ENCODE measurements at places on chromosomes 11 and 22.

GRCh38 chr11:15750535-15751308, 605.6 kb downstream of the SOX6 start:
- no peak for DNase-seq

DNA sequence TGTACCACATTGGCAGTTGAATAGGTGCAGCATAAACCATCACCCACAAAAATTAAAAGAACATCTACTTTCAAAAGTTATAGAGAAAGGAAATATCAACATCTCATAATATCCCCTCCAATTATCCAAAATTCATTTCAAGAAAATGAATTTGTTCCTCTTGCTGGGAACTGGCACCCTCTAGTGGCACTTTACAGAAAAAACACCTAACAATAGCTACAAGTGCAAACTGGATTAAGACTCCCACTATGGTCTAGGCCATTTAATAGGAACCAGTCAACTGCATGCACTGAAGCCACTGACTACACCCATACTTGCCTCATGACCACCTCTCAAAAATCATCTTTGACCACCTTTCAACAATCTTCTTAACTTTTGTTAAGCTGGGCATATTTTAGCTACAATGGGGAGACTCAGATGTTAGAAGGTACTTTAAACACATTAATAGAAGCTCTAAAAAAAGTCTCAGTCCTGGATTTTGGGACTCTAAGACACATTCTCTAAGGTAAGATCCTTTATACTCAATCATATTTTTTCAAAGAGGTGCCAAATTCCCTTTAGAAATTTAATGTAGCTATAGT, 17.3 kb downstream of the TRAF6 start:
- no peak for DNase-seq

DNA sequence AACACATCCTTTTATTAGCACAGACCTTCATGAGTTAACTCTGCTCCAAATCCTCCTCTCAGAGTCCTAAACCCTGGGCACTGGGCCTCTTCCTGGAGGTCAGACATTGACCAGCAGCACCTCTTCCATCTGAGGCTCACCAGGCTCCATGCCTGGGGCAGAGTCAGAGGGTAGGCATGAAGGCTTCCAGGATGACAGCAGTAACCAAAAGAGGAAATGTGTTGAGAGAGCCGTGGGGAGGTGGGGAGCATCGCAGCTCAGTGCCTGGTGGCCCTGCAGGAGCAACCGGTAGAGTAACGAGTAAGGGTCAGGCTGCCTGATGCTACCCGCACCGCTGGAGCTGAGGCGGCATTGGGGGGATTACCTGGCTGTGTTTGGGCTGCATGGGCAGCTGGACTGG, 9.4 kb upstream of the NAV2 start:
- DNase-seq, result no peak

DNA sequence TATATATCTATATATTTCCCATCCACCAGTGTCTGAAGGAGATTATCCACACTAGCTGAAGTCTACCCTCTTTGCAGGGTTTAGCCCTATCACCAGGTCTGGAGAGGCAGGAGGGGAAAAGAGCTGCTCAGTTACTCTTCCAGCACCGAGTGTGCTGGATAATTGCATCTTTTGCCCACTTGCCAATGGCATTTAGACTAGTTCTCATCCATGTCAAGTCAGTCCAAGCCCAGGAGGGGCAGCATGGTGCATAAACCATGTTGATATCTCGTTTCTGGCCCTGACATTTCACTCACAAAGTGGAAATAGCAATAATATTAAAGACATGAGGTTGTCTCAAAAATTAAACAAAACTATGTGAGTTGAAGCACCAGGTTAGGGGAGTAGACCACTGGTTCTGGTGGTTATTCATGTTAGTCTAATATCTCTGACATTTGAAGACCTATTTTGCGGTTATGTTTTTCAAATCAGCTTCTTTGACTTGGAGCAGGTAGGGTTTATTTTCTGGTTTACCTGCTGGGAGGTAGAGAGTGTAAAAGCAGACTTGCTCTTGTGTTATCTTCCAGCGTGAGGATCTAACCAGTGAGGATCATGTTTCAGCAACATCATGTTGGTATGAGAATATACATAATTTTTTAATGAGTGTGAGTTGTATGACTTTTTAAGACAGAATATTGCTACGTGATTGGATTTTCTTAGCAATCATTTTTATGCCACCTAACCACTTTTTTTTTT, 273.2 kb upstream of the KIRREL3 start:
- DNase-seq, result no peak

GRCh38 chr11:65962141-65962564, 619 bp downstream of the SART1 start:
- DNase-seq, result no peak

GRCh38 chr11:67054346-67054835, 2.3 kb upstream of the RHOD start:
- DNase-seq, result no peak

GRCh38 chr11:33706966-33707365, 6.3 kb upstream of the C11orf91 start:
- DNase-seq, result no peak

- no peak for DNase-seq
Observed at GRCh38 chr22:44807915-44808690, 55.7 kb downstream of the ARHGAP8 start.

GRCh38 chr11:112606656-112607055, 346.0 kb upstream of the PLET1 start:
- no peak for DNase-seq

DNA sequence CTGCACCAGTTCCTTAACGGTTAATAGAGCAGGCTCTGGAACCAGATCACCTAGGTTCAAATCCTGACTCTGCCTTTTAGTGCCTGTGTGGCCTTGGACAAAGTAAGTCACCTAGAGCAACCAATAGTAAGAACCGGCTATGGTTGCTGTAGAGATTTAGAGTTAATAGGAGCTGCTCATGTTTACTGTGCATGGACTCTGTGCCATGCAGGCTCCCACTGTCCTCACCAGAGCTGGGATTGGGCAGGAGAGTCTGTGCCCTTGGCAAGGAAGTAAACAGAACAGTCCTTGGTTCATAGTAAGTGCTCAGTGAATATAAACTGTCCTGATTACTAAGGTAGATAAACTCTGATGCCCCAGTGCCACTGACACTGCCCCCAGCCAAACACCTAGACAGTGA, 1.4 kb upstream of the TP53I11 start:
- no peak for DNase-seq

- no peak for DNase-seq
Observed at GRCh38 chr11:45646275-45646927, 19.0 kb downstream of the CHST1 start.

DNA sequence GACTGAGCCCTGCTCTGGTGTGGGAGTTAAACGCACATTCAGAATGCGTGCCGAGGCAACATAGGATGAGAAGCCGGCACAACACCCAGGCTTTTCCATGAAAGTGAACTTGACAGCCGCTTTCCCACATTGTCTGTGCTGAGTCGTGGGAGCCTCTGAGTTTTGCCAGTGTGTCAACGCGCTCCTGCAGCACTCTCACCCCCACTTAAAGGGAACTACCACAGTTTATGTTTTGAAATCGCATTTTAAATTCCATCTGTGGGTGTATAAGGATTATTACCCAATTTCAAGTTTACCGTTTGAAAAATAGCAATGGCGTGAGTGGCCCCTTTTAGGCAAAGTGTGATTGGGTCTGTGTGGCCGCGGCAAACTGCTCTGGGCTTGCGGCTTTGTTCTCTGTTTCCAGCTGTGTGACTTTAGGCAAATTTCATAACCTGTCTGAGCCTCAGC, 81.5 kb downstream of the FBLN1 start:
- no peak for DNase-seq

DNA sequence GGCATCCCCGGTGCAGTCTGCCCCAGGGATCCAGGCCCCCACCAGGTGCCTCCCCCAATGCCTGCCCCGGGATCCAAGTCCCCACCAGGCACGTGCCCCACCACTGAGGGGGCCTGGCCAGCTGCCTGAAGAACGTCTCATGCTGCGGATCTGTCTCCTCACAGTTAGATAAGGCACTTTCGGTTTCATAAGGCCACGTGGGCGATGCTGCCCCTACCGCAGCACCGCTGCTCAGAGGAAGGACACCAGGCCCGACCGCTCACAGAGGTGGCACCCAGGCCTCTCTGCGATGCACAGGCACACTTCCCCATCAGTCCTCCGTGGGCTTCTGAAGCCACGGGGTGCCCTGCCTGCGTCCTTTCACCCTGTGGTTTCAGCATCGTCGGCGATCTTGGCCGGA, 68.1 kb upstream of the BID start:
- no peak for DNase-seq

GRCh38 chr22:43004362-43005035, 10.4 kb downstream of the PACSIN2 start:
- DNase-seq, result no peak

- no peak for DNase-seq
Observed at GRCh38 chr22:47727641-47728040, 965.2 kb downstream of the TBC1D22A start.

DNA sequence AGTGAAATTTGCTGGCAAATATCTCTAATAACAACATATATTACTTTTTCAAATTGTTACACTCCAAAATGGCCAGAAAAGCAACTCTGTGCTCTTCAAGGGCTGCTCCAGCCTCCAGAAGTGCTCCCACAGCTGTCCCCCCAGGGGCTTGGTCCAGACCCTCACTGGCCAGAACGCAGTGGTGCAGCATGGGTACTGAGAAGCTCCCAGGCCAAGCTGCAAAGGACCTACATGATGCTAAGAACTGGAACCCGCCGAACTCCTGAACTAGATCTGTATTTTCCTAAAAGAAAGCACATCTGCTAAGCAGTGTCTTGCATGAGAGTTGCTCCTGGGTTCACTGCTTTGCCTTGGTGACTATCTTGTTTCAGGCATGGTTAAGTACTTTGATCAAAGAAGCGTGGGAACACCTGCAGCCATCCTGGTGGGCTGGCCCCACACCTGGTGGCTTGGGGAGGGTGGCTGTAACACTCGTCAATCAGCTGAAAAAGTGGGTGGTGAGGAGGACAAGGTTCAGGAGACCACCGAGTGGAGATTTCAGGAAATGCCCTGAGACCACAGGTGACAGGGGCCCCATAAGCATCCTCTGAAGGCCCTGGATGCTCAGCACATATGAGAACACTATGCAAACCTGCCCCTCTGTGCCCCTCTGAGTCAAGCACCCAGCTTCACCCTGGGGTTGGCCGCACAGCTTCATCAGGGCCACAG, 72.7 kb upstream of the PITPNB start:
- no peak for DNase-seq

DNA sequence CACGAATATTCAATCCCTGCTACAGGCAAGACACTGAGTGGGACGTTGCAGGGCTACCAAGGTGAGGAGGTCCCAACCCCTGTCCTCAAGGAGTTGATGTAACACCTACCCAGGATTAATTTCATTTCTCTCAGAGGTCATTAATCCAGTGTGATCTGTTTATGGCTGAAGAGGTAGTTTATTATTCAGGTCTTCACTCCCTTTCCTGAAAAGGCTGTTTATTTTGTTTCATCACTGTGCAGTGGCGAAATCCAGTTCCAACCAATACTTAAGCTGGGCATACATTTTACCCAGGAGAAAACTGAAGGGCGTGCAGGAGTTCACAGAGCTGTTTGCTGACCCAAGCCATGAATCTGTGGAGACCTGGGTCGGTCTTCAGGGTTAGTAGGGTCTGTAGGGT, 2.7 kb upstream of the PTPRJ start:
- DNase-seq, result no peak

DNA sequence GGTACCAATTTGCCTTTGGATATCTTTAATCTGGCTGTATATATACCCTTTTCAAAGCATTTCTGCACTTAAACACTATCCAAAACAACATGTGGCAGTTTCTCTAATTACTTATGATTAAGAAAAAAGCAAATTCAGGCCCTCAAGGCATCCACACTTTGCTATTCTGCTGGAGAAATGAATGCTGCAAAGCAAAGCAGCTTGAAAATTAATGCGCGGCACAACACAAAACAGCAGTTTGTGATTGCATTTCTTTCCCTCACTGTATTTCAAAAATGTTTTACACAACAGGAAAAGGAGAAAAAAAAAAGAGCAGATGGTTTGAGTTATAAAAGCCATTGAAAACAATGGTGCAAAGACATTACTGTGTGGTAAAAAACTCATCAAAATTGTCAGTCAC, 738.4 kb upstream of the RAG2 start:
- DNase-seq, result no peak

DNA sequence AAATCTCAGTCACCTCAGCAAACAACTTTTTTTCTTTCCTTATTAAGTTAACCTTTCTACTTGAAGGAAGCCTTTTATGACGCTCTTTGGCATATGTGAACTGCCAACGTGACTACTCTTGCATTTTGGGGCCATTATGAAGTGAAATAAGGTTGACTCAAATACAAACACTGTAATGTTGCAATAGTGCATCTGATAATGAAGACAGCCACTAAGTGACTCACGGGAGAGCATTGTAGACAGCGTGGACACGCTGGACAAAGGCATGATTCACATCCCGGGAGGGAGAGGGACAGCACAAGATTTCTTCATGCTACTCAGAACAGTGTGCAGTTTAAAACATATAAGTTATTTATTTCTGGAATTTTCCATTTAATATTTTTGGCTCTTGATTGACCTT, 560.8 kb downstream of the ETS1 start:
- DNase-seq, result no peak

- DNase-seq, result no peak
Observed at GRCh38 chr22:24554313-24555164, at the start of gene GUCD1. Gene GUCD1 (minus strand): TSS chr22:24555138. CDS start chr22:24554991, 147 bp downstream.

- peak; percentile 51 for DNase-seq
Observed at GRCh38 chr11:9015677-9016076, 11.9 kb upstream of the NRIP3 start.

GRCh38 chr11:75814363-75814676, 690 bp upstream of the UVRAG start:
- peak; percentile 64 for DNase-seq

- no peak for DNase-seq
Observed at GRCh38 chr22:19117111-19117512, 5.1 kb downstream of the DGCR2 start.

GRCh38 chr11:17275400-17276235, 921 bp upstream of the NUCB2 start:
- DNase-seq, result no peak

- no peak for DNase-seq
Observed at GRCh38 chr11:75024764-75025211, 36.1 kb downstream of the NEU3 start.

DNA sequence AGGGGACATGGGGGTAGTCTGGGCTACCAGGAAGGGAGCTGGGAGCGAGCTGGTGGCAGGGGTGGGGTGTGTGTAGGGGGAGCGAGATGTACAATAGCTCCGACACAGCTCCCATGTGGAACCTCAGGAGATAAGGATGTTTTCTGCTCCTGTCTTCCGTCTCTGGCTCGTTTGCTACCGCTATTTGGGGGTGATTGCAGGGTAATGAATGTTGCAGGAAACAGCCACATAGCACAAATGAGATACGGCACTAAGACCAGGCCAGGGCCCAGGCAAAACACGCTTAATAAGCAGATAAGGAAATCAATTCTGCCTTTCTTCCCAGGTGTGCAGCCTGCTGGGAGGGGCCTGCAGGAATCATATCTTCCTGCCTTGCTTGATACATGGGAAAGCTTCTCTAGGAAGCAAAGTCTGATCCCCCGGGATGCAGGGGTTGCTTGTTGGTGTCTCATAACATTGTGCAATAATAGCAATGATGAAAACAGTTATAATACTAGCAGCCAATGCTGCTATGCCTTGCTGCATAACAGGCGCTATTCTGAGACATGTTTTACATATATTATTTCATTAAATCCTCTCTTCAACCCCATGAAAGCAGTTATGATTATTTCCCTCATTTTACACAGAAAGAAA, 158.7 kb downstream of the ST3GAL4 start:
- DNase-seq, result no peak
